Fibroblast of skin of left quadriceps (primary cell): ENCODE measurements at places on chromosomes 12 and 14.

DNA sequence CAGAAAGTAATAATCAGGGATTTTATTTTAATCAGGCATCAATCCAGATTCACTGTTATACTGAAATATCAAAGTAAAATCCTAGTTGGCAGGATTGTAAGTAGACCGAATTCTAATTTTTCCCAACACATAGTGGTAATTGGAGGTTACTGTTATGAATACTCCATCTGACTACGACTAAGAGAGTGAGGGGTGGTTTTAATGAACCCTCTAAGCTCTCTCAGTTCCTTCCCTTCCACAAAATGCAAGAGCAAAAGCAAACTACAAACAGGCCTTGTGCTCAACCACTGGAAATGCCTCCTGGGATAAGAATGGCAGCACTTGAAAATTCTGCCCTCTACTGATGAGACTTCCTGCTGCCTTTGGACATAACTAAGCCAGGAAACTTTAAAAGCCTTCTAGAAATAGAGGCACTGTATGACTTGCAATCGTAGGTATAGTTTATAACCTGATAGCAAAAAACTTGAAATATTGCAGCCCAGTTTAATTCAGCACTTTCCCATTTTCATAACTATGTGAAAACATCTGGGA, 184.8 kb downstream of the SLC16A7 start:
- DNase-seq: peak; percentile 13

DNA sequence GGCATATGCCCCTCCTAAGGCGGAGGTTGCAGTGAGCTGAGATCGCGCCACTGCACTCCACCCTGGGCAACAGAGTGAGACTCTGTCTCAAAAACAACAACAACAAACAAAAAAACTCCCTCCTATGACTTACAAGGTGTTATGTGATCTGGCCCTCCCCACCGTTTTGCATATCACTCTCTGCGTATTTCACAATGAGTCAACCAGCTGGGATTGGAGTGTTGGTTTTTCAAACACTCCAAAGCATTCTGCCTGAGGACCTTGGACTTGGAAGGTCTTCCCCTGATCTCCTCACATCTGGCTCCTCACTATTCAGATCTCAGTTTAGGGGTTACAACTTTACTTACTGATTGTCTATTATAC, 14.0 kb downstream of the MANSC1 start:
- DNase-seq: no peak

DNA sequence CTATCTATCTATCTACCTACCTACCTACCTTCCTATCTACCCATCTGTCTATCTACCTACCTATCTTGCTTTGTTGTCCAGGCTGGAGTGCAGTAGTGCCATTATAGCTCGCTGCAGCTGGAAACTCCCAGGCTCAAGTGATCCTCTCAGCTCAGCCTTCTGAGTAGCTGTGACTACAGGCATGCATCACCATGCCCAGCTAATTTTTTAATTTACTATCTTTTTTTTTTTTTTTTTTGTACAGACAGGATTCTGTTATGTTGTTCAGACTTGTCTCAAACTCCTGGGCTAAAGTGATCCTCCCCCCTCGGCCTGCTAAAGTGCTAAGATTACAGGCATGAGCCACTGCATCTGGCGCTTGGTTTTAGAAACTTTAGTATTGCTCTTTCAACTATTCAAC, 762.4 kb downstream of the SLC6A15 start:
- DNase-seq: no peak

GRCh38 chr12:46743456-46743855, 82.3 kb downstream of the SLC38A4 start:
- DNase-seq: peak; percentile 78

GRCh38 chr12:106074361-106074705, 64.4 kb downstream of the NUAK1 start:
- no peak for DNase-seq

- DNase-seq: no peak
These were observed 137.3 kb downstream of the WIF1 start for GRCh38 chr12:64983771-64984278.

DNA sequence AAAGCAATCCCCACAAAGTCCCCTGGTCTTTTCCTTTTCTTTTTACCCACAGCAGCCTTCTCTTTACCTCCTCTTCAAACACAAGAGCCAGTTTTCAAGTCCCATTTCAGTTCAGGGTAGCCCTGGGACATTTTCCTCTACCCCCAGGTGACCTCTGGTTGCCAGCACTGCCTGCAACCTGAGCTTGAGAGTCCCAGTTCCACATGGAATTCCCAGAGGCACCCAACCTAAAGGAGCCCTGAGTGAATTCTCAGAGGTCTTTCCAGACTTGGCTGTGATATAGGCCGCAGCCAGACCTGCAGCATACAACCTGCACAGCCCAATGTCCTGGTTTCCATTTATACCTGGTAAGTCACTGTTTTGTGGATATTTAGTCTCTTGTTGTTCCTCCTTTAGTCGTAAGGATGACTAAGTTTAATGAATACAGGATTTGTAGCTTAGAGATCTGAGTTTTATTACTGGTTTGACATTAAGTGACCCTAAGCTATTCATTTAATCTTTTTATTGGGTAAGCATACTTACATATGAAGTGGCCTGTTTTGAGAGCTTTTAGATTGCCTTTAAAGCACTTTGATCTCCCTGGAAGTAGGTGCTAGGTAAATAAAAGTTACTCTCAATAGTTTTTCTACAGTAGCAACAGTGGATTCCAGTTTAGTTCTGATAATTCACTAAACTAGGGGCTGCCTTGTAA, 159.8 kb downstream of the TGFB3 start:
- DNase-seq: no peak

- DNase-seq: no peak
These were observed 4.5 kb downstream of the ALKBH2 start for GRCh38 chr12:109088818-109089217.

DNA sequence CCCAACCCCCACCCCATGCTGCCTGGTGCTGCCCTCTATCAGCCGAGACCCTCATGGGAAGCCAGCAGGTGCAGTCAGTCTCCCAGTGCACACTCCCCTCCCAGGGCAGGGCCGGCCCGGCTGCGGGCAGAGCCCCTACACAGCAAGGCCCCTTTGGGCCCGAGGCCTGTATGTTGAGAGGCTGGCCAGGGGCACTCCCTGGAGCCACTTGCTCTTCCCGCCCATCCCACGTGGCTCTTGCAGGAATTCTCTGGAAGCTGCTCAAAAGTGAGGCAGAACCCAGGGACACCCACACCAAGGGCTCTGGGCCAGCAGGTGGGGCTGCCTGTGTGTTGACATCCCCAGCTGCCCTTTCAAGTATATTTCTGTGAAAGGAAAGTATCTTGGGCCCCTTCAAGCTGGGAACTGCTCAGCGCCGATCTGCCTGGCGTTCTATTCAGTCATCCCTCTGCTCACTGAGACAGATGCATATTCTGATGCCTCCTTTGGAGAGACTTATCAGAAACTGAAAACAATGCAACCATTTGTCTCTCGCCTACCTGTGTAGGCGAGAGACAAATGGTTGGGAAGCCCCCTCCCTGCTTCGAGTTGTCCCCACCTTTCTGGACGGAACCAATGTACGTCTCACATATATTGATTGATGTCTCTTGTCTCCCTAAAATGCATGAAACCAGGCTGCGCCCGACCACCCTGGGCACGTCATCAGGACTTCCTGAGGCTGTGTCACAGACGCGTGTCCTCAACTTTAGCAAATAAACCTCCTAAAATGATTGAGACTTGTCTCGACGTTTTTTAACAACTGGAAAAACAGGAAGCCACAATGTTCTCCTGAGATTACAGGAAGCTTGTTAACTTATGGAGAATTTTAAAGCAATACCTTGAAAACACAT, 6.0 kb downstream of the GPR132 start:
- no peak for DNase-seq

GRCh38 chr12:119693511-119693910, 25.6 kb downstream of the PRKAB1 start:
- no peak for DNase-seq

- DNase-seq: no peak
These were observed 905 bp downstream of the CISTR start for GRCh38 chr12:53750812-53751335.

GRCh38 chr14:33776871-33777270, 174.0 kb downstream of the EGLN3 start:
- DNase-seq: no peak

GRCh38 chr12:26429070-26429691, 233.8 kb downstream of the SSPN start:
- no peak for DNase-seq

DNA sequence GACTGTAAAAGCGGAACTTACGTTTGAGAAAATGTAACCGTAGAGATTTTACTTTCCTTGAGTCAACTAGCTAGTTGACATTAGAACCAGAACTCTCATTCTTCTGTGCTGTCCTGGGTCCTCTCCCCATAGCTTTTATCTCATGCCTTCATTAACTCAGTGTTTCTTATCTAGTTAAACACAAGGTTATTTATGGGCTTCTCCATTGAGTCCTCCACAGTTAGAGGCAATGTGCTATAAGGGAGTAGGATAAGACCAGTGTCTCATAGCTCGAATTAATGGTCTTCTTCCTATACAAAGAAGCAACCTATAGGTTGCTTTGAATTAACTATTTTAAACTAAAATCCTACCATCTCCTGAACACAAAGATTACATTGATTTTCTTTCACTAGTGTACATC, 129.8 kb downstream of the ACSS3 start:
- DNase-seq: no peak

- no peak for DNase-seq
These were observed 1.8 kb upstream of the RHOF start for GRCh38 chr12:121795034-121795968.

DNA sequence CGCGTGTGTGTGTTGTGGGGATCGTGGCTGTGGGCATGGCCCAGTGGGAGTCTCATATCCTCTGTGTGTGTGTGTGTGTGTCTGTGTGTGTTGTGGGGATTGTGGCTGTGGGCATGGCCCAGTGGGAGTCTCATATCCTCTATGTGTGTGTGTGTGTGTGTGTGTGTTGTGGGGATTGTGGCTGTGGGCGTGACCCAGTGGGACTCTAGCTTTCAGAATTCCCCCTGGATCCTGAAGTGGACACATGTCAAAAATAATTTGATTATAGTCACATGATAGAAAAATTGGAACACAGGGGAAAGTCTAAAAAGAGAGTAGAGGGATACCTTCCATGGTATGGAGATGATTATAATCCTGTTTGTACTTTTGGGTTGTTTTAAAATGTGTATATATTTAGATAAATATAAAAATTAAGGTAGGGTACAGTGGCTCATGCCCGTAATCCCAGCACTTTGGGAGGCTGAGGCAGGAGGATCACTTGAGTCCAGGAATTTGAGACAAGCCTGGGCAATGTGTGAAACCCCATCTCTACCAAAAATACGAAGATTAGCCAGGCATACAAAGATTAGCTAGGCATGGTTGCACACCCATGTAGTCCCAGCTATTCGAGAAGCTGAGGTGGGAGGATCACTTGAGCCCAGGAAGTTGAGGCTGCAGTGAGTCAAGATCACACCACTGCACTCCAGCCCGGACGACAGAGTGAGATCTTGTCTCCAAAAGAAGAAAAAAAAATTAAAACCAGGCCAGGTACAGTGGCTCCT, 11.0 kb downstream of the PAPLN start:
- DNase-seq: no peak

- DNase-seq: no peak
These were observed 30.4 kb downstream of the CPSF6 start for GRCh38 chr12:69269736-69270135.

- DNase-seq: no peak
These were observed 309.3 kb downstream of the PDZRN4 start for GRCh38 chr12:41497409-41497808.

GRCh38 chr14:83697099-83697498, 1832.8 kb upstream of the FLRT2 start:
- DNase-seq: no peak

DNA sequence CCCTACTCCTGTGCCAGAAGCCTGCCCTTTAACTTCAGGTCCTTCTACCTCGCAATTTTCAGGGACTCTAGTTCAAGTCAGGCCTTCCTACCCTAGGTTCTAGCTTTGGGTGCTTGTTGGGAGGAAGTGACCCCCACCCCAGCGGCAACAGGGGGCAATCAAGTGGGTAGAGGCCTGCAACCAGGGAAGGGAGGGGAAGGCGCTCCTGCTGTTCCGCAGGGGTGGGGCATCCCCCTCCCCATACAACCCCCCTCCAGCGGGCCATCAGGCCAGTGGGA, 204 bp upstream of the PRPH start:
- no peak for DNase-seq

- DNase-seq: no peak
These were observed 723.3 kb upstream of the FLRT2 start for GRCh38 chr14:84806622-84807021.

DNA sequence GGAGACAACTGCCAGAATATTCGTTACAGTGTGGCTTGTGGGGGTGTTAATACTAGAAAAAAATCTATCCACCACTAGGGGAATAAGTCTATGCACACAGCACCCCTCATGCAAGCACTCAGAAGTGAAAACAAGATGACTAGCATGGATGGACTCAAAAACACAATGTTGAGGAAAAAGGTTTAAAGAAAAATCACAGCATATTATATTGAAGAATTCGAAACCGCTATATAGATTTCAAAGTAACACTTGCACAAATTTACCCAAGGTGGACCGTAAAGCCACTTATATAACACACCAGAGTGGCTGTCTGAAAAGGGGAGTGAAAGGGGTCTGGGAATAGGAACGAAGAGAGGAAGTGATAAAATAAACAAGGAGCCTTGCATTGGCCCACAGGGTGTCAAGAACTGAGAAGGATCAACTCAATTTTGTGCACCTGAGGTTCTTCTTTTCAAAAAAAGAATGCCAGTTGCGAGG, 544 bp downstream of the ABCD4 start:
- peak; percentile 18 for DNase-seq

- no peak for DNase-seq
These were observed 351.7 kb upstream of the MDGA2 start for GRCh38 chr14:48027115-48027514.

- DNase-seq: no peak
These were observed 53.2 kb upstream of the PKP2 start for GRCh38 chr12:32949815-32950214.

DNA sequence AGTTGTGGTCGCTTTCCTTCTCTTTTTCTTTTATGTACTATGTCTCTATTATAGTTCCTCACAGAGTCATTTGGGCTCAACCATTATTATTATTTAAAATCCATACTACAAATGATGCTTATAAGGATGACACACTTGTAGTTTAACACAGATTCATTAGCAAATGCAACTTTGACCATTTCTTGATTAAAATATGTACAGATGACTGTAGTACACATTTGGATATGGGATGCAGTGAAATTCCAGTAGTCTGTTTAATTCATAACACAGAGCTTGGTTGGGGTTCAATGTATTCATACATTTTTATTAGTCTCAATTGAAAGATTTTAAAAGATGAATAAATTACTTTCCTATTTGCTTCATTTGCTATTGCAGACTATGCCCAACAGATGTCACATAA, 30.0 kb downstream of the SLC38A1 start:
- DNase-seq: no peak

- no peak for DNase-seq
These were observed 39.6 kb downstream of the CCER1 start for GRCh38 chr12:90915353-90915752.
